ENCODE measurements at places on chromosomes 1 and 21.

DNA sequence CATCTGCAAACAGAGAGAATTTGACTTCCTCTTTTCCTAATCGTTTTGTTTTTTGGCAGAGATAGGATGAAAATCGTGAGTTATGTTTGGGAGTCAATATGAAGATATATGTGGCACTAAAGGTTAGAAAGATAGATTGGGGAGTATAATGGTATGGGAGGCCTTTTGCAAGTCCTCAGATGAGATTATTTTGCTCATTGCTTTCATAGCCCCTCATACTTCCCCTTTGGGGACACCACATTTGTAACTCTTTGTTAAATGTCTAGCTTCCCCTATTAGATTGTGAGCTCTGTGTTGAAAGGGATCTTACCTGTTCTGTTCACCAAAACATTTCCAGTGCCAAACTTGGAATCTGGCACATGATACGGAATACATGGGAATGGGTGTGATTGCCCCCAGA lies 30.2 kb downstream of the RAVER2 start:
- DNase-seq, result no peak

GRCh38 chr1:8970870-8971337 lies 25.2 kb downstream of the CA6 start:
- no peak for DNase-seq

- peak; percentile 96 for DNase-seq
These were observed 37.2 kb upstream of the ETS2 start for GRCh38 chr21:38768471-38769063.

DNA sequence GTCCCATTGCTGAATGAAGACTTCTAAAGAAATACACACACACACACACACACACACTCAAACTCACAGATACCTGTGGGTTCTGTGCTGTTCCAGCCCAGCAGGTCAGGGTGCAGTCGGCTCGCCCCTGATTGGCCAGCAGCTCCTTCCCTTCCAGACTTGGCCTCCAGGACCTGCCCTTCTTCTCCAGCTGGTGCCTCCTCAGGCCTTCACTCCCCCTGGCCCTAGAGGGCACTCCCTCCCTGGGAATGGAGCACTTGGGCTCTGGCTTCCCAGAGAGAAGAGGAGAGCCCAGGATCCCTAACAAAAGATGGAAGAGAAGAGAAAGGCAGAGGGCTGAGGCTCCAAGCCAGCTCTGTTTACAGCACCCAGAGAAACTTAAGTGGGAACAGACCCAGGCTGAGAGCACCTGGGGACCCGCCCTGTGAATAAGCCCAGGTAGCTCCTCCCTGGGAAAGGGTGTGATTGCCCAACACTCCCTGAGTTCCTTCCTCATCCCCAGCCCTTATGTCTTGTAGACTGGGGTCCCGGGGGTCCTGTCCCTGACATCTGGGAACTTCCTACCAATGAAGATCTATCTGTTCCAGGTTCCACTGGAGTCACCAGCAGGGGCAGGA lies at the start of gene PGLYRP3:
Gene PGLYRP3, minus strand, starts transcription at position 383 of the 617 bp plus-strand sequence. CDS start 2,287 bp downstream, outside the sequence.
- no peak for DNase-seq

GRCh38 chr1:94258873-94259331 lies 21.5 kb upstream of the ARHGAP29 start:
- peak; percentile 98 for DNase-seq

DNA sequence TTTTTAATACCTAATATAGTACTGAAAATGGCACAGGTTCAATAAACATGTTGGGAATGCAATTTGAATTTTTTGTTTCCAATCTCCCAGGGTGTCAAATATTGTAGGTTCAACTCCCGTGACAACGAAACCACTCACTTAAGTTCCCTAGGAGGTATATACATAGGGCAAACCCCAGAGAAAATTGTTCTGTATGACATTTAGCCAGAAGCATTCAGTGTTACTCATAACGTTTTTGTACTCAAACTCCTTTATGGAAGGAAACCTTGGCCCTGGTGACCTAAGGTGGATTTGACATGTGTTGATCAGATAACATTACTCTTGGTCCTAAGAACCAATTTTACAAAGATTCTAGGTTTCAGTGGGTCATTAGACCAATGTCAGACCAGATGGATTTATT lies 110.6 kb downstream of the USP25 start:
- DNase-seq, result no peak

- DNase-seq, result no peak
These were observed 3.4 kb upstream of the KCNN3 start for GRCh38 chr1:154873321-154873950.

- DNase-seq, result no peak
These were observed 333.9 kb downstream of the SRGAP2C start for GRCh38 chr1:121518726-121519041.

DNA sequence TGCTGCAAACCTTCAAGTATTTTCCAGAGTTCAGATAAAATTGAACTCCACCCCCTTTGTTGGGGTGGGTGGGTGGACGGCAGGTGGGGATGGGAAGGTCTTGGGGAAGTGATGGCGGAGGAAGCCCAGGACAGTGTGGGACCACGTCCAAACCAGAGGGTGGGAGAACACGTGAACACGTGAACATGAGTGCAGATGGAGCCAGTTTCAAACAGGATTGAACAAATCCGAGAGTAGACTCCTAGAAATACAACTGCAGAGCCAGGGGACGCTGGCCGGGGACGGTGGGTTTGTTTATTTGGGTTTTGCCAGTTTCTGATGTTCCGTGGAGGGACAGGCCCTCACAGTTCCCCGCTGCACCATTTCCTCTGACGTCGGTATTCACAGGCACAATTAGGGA lies 2.9 kb downstream of the KRTAP10-2 start:
- no peak for DNase-seq

GRCh38 chr1:53121319-53122172 lies 20.9 kb downstream of the SLC1A7 start:
- peak; percentile 90 for DNase-seq

GRCh38 chr1:226915672-226915995 lies 24.5 kb upstream of the COQ8A start:
- DNase-seq, result no peak

DNA sequence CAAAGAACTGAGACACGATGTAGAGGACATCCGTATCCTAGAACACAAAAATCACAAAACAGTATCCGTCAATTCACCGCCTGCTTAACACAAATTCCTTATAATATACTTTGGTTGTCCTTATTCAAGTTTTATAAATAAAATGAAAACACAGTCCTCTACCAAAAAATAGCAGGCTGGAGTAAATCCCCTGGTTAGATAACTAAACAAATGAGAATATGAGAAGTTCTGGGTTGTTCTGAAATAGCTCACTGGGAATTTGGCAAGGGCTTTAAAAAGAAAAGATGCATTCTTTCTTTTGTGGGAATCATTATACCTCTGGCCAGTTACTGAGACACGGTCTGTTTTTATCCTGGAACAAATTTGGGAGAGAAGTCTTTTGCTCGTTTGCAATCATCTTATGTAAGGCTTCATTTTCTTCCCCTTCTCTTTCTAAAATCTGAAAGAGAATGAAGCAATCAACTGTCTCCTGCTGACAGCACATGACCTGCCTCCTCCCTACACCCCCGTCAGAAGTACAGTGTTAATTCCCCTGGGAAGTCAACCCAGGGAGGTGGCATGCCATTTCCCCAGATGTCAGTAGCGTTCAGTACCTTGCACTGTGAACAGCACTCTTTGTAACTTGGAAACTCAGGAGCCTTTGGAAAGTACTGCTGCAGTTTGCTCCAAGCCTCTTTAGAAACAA lies 37.1 kb upstream of the RAP1GAP start:
- peak; percentile 20 for DNase-seq

DNA sequence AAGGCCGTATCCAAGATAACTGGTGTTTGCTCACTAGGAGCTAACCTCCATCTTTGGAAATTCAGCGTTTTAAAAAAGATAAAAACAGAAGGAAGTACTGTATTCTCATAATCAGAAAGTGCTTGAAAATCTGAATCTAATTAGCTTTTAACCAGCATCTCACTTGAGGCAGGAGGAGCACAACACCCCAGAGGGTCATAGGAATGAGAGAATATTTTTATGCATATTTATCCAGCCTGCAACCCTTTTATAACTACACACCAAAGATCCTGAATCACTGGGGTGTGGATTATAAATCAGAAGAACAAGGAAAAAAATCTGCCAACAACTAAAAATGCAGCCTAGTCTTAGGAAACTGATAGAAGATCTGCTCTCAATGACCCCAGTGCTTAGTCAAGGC lies 68.0 kb upstream of the PTCH2 start:
- no peak for DNase-seq

DNA sequence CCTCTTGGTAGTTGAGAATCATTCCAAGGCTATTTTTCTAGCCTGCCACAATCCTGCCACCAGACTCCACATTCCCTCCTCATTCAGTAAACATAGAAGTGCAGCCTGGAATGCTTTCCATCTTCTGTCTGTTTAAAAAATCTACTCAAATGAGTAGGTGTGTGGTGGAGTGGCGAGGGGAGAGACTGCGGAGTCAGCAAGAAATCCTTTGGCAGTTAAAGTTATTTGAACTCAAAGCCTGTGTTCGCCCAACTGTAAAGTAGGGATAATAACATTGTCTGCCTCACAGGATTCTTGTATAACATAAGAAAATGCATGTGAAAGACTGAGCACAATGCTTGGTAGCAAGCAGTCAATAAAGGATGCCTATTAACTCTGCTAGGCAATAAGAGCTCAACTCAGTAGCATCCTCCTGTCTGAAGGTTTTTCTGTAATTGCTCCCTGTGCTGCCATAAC lies 22.2 kb upstream of the DPT start:
- DNase-seq, result no peak

GRCh38 chr1:209202830-209203532 lies 380.5 kb upstream of the CAMK1G start:
- peak; percentile 59 for DNase-seq

DNA sequence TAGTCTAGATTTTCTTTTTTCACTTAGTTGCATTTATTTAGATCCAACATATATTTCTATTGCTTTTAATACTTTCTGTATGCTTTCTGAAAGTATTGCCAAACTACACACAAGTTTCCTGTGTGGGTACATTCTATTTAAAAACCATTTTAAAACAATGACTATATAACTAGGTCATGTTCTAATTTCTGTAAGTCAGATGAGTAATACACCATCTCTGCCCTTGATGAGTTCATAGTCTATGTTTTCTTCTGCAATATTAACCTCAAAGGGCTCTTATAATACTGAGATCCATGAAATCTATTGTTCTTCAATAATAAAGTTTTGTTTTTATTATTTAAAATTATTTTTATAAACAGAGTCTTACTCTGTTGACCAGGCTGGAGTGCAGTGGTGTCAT lies 68.3 kb downstream of the RNASEL start:
- DNase-seq, result no peak

DNA sequence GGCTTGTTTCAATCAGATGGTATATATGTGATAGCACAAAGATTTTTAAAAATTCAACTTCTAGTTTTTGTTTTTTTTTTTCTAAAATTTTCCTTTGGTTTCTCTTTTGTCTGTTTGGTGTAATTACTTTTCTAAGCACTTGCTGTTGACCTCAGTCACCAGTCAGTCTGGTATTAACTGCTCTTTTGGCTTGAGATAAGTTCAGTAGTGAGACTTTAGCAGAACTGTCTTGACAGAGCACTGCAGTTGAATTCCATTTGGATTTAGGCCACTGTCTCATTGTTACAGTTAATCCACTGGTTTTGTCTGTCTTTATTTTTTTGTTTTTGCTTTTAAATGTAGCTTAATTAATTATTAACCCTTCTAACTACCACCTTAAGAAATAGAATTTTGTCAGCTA lies 36.2 kb downstream of the OSBPL9 start:
- DNase-seq, result no peak

GRCh38 chr1:20280906-20281305 lies 9.8 kb upstream of the VWA5B1 start:
- DNase-seq, result no peak

GRCh38 chr1:22321917-22322316 lies 129.7 kb upstream of the ZBTB40 start:
- no peak for DNase-seq

- DNase-seq, result no peak
These were observed 70.3 kb upstream of the F3 start for GRCh38 chr1:94611681-94612475.

GRCh38 chr1:202858331-202858730 lies 30.6 kb downstream of the RABIF start:
- DNase-seq, result peak; percentile 67

GRCh38 chr21:33801424-33802405 lies 113.9 kb downstream of the ATP5PO start:
- DNase-seq, result peak; percentile 63

- DNase-seq, result no peak
These were observed 57.7 kb downstream of the RGSL1 start for GRCh38 chr1:182507685-182508084.

GRCh38 chr21:35052801-35053200 lies 3.7 kb upstream of the RUNX1 start:
- DNase-seq, result no peak

DNA sequence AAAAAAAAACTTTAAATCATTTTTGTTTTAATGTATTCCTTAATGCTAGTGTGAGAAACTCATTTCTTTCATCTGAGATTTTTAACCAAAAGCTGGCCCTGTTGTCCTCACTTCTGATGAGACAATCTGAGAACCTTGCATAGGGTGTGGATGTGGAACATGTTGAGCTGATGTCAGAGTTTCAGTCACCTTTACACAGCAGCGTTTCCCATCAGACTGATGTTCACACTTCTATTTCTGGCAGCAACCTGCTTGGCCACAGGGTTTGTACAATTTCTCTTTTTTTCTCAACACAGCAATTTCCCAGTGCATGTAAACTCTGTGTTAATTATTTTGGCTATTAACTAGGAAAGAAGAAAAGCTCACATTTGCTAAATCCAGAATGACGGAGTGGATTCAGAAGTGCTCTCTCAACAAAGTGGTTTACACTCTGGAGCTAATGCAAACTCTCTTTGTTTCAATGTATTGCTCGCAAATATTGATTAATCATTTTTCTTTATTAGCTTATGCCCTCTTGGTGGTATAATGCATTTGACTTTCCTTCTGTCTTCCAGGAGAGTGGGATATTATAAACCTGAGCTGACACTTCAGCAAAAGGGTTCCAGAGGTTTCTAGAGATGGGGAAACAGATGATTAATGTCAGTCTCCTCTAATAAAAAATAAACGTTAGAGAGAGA lies 70.5 kb upstream of the HSPA13 start:
- no peak for DNase-seq

DNA sequence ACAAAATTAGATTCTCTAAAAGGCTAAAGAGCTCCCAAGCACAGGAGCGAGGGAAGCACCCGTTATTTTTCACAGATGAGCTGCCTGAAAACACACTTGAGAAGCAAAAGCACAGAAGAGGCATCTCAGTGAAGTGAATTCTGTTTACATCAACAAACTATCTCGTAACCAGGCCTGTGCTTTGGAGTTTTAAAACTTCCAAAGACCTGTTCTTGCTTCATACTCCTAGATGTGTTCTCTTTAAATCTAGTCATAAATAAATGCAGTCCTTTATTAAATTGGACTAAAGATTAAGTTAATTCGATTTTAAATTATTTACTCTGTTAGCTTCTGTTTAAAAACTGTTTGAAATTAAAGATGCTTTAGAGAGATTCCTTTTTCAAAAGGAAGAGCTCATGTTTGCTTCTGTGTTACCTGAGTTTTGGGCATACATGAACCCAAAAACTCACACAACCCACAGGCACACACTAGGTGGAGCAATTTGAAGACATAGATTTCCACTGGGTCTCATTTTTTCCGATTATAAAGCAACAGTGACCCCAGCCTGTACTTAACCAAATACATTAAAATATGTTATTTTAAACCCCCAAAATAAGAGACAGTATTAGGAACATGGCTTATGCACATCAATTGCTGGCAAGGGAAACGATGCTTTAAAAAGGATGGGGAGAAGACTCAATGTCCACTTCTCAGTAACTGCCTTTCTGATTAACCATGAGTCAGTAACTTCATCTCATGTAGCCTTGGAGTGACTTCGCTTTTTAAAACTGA lies 648.2 kb downstream of the SMYD3 start:
- DNase-seq, result peak; percentile 50

Data from fibroblast of lung (primary cell).